A673 (cell line): ENCODE measurements at places on chromosomes 3 and 15. TPM values are rescaled to one million over a fixed set of nuclear protein-coding genes. Genes with fewer than 3 reads are reported as not detected.

Gene MAGI1
- 30.5 and 36.1 TPM in 2 replicates for total RNA-seq

Gene TBC1D5
- 40.7 and 44.5 TPM in 2 replicates for total RNA-seq

Gene SLC51B
- not detected in 2 replicates for total RNA-seq

DNA sequence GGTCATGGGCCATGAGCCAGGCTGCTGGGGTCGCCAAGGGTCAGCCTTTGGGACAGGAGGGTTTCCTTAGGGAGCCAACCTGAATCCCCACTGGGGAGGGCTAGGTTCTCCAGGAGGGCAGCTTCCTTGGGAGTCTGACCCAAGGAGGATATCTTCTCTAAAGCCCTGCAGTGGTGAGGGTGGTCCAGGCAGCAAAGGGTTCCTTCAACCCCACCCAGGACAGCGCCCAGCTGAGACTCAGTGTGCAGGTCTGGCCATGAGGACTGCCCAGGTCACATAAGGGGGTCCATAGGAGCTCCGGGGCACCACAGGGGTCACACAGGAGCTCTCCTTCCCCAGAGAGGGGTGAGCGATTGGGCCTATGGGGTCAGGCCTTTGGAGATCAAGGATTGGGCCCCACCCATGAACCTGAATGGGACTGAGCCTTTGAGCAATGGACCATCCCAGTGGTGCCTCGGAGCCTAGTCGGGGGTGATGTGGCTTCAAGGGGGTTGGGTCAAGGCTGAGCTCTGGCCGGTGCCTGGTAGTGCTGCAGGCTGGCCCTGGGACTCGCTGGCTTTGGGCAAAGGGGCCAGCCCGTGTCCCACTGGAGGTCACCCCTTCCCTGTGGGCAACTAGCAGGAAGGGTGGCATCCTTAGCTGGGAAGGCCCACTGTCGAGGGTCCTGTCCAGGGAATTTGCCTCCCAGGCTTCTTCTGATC is 216.5 kb downstream of the SNRPN start:
- DNase-seq = no peak
